ENCODE measurements at places on chromosomes 12 and 14.
A peak's percentile ranks its signal among the peaks of the same experiment; 100 is the strongest.

GRCh38 chr14:54730156-54730961, 163.4 kb downstream of the SAMD4A start:
- DNase-seq: peak; percentile 82

DNA sequence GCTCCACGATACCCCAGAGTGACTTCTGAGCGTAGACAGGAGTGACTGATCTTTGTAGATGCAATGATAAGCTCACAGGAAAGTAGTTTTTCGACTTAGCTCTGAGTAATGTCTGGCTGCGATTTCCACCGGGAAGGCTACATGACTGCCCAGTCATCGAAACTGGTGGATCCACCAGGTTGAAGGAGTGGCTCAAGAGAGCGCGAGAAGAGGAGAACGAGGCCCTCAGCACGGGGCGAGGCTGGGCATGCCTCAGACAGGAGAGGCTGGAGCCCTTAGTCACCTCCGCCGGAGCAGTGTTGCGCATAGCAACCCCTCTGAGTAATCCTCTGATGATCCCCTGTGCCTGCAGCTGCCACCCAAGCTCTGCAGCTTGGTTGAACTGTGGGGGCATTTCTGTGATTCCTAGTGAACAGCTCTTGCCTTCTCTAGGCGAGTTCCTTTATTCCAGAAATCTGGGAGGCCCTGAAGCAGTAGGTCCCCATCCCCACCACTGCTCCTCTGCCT, 25.6 kb downstream of the ELK3 start:
- peak; percentile 98 for DNase-seq

- DNase-seq: no peak
Observed at GRCh38 chr14:23568600-23569331, 1.2 kb upstream of the AP1G2 start.

DNA sequence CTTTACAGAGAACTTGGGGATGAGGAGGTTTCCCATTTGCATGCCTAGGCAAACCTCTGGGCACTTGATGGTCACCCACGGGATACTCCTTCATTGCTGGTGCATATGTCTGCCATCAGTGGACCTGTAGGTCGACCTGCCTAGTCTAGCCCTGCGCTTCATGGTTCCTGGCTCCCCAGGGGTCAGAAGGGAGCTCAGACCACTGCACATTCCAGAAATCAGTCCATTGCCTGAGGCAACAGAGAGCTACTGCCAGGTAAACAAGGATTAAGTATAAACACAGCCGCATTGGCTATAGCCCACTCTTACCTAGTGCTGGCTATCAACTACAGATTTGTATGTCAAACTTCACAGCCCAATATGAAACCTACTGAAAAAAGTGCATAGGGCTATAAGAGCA, 476.4 kb downstream of the SOX5 start:
- DNase-seq: no peak

DNA sequence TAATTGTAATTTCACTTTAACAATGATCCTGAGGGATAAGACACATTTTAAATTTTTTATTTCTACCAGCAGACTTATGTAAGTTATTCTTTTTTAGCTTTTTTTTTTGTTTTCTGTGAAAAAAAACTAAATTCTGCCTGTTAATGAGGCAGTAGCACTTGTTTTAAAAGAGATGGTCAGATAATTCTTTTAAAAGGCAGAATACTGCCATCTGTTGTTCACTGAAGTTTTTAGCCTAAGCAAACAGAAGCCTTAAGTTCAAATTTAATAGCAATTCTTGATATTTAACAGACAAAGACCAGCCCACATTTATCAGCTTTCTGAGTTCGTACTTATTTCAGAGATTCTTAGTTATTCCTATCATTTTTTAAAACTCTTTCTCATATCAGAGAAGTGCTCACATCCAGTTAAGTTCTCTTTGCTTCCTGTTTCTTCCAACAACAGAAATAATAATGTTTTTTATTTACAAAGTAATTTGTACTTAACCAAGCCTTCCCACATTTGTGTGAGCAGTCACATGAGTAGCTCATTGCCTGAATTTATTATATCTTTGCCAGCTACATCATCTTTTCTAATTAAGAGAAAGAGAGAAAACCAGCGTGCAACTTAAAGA, 93.4 kb upstream of the SLCO1C1 start:
- DNase-seq: peak; percentile 67

- peak; percentile 78 for DNase-seq
Observed at GRCh38 chr14:74612350-74613021, 449 bp upstream of the LTBP2 start.

DNA sequence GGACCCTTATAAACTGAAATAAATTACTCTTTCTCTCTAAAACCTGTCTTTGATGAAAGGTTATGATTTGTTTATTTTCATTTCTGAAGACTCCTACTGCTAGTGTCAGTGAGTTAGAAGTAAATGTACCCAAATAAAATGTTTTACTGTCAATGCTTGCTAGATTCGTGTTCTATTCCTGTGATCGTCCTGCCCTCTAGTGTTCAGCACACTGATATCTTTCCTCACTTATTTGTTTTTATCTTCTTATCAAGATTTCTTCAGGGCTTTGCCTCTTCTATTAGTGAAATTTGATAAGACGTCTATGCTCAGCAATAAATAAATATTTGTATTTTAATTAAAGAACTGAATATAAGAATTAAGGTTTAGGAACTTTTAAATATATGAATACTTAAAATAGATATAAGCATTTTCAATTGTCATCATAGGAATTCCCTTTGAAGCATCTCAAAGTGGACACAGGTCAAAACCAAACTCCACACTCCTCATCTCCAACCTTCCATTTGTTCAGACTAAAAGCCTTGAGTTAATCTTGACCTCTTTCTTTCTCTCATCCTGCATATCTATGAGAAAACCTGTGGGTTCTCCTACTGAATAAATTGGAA, 75.8 kb downstream of the C12orf50 start:
- DNase-seq: peak; percentile 24

DNA sequence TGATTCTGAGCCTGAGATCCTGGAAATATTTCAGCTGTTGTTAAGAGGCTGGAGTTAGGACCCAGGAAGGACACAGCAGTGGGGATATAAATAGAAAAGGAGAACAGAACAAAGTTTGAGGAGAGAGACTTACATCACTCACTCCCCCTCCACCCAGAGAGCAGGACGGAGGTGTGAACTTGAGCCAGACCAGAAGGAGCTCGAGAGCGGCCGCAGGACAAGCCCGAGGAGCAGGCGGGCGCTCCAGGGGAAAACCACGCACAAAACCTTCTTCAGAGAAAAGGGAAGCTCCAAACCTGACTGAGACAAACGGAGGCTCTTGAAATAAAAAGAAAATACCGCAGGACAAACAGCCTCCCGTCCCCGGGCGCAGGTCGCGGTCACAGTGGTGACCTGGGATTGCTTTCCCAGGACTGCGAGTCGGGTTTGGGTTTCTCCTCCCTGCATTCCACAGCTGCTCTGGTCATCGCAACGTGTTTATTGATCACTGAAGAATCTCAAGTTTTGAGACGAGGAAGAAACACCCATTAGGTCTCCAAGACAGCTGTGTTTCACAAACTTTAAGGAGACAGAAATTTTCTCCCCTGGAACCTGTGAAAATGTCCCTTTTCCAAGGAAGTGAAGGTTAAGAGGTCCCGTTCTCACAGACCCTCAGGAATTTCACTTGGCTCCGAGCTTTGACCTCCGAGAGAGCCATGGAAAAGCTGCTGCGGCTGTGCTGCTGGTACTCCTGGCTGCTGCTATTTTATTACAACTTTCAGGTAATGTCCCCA, at the start of gene ADGRD1:
TSS of gene ADGRD1 (plus strand) at position 137 of the 773 bp plus-strand sequence. CDS start at position 696, 559 bp downstream.
- peak; percentile 67 for DNase-seq
